ENCODE measurements at places on chromosomes 5 and 9. TPM values are rescaled to one million over a fixed set of nuclear protein-coding genes. Genes with fewer than 3 reads are reported as not detected.

Gene ENHO
- 0.71 TPM for total RNA-seq

- no peak for DNase-seq
Observed at GRCh38 chr9:4192450-4192849, 107.4 kb downstream of the GLIS3 start.

Gene DMRT3
- total RNA-seq = not detected

Gene RGS7BP
- total RNA-seq = not detected

DNA sequence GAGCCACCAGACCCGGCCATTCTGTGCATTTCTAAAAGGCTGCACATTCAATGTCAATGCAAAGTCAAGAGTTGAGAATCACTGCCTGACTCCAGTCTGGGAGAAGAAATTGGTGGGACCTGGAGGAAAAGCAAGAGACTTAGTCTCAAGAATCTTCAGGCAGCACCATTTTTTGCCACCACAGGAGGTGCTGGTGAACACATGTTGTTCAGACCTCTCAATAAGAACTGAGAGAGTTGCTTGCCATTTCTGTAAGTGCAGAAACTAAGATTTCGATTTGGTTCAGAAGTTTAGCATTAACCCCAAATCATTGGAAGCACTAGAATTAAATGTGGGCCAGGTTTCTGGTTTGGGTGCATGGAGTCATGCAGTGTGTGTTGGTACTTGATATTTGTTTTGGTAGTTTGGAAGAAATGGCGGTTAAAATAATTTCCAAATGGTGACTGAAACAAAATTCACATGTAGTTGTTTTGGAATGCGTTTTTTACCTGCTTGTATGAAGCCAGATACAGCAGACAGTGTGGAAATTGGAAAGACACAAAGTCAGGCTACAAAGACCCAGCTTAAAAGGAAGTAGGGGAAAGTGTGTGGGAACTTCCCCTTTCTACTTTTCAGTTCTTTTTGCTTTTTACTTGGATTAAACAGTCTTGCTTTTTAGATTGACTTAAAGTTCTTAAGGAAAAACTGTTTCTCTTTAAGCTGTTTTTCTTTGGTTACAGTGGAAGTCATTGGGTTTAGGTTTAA lies 20.4 kb downstream of the PDE8B start:
- DNase-seq = no peak

Gene SPINK13
- not detected for total RNA-seq

GRCh38 chr5:130923543-130924124 lies 241.4 kb downstream of the HINT1 start:
- DNase-seq = no peak

Gene PDZD2
- total RNA-seq = 7.1 TPM
